AG08396 (cell line): ENCODE measurements at places on chromosomes 2 and 18.

DNA sequence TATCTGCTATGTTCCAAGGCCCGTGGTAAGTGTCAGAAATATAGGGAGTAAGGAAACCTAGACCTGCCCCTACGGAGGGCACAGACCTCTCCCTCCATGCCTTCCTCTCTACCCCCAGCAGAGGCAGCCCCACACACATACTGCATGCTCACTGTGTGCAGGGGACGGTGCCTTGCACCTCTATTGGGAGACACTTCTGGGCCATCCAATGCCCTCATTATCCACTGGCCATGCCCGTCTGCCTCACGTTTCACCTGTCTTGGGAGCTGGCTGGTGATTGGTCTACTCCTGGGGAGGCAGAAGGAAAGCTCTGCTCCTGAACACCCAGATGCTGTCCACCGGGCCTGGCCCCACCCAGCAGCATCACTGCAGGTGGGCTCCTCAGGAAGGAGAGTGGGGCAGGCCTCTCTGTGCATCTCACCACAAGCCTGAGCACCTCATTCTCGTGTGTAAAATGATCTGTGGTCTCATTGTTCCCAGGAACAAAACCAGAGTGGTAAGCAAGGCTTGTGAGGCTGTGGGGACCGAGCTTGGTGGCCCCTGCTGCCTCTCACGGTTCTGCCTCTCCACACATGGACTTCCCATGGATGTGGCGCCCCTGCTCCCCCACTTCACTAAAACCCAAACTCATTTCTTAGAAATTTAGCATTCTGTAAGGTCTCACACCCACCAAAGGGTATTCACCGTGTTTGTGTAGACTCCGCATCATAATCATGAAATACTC lies 312.5 kb upstream of the HS6ST1 start:
- no peak for DNase-seq

DNA sequence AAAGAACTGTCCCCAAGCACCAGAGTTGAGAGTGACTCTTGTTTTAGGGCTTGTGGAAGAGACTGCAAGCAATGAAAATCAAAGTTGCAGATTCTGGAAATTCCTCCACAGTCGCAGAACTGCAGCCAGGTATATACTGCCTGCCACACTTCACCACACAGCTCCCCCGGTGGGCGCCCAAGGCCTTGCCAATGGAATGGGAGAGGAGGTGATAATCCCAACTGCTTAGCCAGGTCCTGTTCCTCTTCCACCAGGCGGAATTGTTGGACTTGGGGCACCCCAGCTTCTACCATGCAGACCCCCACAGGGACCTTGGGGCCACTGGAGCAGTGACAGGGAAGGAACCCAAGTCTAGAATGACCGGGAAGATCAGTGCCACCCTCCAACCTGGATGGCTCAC lies 4.8 kb upstream of the PDIA6 start:
- DNase-seq = no peak

GRCh38 chr2:213306316-213306942 lies 22.2 kb downstream of the SPAG16 start:
- DNase-seq = peak; percentile 8

- DNase-seq = no peak
These were observed 19.7 kb downstream of the ILKAP start for GRCh38 chr2:238183821-238184220.

DNA sequence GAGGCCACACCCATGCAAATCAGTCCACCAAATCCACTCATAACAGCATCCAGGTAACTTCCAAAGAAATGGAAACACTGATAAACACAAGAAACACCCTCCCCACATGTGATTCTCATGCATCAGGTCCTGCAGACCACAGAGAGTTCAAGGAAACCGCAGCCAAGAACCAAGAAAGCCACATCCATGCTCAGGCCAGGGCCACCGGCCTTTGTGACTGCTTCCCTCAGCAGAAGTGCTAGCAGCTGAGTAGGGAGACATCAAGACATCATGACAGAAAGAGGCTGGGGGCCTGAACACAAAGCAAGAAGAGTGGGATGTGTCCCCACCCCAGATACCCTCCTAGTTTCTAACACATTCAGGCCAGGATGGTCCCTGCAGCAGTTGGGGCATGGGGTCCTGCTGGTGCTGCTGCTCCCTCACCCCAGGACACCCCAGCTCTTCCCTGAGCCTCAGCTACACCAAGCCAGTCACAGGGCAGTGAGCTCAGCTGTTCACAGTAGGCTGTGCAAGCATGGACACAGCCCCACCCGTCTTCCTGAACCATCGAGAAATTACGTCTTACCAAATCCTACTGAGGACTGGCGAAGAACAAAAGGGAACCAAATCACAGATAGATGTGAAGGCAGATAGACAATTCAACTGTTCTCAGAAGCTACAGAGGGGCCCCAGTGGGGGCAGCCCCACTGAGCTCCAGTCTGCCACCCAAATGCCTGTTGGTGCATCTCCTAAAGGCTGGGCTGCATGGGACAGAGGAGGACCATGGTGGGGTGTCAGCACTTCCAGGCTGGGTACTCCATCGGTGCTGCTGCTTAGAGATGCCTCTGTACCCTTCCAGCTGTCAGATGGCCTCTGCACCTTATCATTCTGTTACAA lies 60.9 kb downstream of the HDAC4 start:
- no peak for DNase-seq

GRCh38 chr2:176142281-176142680 lies 9.1 kb upstream of the HOXD4 start:
- no peak for DNase-seq

- DNase-seq = no peak
These were observed 224.1 kb downstream of the PHLPP1 start for GRCh38 chr18:62939433-62939832.

DNA sequence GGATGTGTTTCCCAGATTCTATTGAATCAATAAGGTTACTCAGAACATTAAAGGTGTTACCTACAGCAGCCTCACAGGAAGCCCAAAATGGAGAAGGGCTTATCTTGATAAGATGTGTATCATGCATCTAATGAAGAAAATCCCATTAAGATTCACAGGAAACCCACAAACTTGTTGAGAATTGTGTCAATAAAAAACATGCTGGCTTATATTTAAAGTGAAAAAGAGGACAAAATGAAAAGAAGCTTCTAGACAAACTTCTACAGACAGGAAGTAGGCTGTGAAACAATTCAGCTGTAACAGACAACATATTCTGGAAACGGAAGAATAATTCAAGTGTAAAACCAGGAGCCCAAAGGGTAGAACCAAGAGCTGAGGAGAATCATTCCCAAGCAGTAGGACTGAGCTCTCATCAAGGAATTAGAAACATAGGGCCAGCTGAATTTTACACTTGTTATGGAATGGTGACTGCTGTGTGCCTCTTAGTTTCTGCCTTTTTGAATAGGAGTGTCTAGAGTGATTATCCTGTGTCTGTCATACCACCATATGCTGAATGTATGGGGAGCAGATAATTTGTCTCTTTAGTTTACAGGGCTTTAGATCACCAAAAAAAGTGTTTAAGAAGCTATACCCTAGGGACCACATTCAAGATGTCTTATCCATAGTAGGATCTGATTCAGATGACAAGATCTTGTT lies 9.6 kb downstream of the IMMT start:
- DNase-seq = no peak

DNA sequence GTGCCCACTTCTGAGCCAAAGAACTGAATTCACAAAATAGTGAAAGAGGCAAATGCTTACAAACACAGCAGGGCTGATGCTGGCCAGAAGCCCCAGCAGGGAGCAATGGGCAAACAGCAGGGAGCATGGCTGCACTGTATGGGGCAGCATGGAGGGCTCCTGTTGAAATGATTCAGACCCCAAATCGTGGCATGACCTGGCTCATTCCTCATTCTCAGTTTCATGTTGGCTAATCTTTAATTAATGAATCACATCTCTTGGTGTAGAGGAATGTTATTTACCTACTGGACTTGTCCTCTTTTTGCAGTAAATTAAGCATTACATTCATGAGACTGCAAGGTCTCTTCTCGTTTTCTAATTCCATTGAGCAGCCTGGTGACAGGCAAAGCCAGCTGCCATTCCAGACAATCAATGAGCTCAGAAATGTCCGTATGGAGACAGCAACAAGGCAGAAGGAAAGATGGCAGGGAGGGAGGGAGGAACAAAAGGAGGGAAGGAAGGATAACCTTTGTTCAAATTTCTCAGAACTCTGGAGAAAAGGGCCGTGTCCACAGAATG lies 84.9 kb upstream of the ST8SIA3 start:
- DNase-seq = no peak

DNA sequence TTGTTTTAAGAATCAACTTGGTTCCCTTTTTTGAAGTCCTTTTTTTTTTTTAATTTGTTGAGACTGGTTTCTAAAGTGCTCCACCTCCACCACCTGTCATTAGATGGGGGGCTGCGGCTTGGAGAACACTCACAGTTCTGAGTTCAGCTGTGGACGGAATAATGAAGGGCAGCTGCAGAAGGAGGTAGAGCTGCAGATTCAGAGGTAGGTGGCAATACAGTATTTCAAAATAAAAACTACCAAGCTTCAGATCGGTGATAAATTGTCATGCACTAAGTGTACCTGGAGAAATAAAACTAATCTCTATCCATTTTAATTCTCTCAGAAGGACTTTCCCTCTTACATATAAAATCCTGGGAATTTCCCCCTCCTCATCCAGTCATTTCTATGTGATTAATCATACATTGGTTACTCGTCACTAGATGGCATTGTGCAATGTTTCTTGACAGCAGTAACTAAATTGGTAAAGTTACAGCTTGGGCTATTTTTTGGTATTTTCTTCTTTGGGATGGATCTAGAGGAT lies 81.1 kb upstream of the SLC39A10 start:
- DNase-seq = peak; percentile 71

GRCh38 chr2:230930928-230931555 lies 6.0 kb upstream of the GPR55 start:
- DNase-seq = no peak

- DNase-seq = no peak
These were observed 6.5 kb upstream of the LGALSL start for GRCh38 chr2:64447317-64448040.

DNA sequence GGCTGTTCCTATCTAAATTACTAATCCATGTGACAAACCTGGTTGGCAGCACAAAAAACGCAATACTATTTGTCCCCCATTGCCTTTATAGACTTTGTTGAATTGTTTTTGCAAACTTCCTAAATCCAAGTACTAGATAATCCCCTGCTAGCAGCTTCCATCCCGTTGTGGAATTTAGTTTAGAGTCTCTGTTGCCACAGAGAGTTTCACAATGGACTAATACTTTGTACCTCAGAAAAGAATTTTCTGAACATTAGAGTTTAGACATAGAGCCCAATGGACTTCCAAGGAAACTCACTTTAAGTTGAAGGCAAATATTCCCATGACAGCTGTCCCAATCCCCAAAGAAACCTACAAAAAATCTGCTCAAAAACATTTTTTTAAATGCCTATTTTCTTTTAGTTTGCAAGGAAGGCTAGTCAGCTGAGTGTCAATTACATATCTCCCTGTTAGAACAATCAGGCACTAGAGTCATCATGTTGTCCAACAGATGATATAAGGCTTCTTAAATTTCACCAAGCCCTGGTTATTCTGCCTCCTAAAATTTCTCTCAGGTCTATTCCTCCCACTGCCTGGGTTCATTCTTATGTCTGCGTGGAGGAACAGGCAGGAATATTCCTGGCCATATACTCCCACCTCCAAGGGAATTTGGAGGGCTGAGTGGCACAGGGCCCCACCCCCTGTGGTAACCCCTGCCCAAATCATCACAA lies 27.2 kb downstream of the RNF152 start:
- peak; percentile 26 for DNase-seq

DNA sequence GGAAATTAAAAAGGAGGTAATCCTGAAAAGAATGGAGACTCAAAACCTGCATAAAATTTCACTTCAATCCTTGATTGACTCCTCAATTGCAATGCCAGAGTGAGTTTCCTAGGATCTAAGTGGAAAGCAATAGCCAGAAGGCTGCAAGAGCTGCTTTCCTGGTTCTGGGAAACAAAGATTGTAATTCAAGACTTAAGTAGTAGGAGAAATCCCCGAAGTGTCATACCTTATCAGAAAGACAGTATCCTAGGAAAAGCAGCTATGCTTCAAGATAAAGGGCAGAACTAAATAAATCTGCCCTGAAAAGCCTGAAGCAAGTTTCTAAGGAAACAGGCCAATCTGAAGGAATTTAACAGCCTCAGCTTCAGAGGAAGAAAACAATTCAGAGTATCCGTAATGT lies 390.2 kb downstream of the DSC3 start:
- DNase-seq = no peak

DNA sequence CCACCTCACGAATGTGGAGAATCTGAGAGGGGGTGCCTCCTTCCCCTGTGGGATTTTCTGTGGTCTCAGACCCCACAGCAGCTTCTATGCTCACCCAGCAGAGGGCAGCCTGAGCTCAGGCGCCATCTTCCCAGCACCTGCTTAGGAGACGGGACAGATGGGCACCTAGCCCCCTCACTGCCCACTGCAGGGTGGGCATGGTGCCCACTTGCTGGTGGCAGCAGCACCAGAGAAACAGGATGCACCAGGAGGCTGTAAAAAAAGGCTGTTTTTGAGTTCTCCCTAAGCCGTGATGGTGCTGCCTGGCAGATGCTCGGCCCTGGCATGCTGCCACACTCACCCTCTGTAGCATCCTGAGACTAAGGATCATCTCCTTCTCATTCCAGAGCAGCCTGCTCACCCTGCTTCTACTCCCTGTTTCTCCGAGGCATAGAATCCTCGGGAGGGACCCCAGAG lies 19.1 kb upstream of the SLC20A1 start:
- DNase-seq = peak; percentile 57

- DNase-seq = no peak
These were observed 67.1 kb downstream of the RAB31 start for GRCh38 chr18:9775178-9775577.

DNA sequence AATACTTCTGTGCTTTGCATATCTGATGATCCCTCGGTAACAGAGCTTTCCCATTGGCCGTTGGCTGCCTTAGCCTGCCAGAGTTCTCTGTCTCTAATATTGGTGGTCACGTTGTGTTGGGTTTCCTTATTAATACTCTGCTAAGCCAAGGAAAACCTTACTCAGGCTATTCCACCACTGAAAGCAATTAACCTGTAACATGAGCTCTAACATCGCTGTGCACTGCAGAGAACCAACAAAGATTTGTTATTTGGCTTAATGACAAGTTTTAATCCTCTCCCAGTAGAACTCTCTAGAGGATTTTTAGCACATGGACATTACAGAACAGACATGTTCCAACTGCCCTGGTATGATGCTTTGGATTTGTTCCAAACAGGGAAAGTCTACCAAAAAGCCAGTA lies 825.9 kb upstream of the POU3F3 start:
- no peak for DNase-seq

DNA sequence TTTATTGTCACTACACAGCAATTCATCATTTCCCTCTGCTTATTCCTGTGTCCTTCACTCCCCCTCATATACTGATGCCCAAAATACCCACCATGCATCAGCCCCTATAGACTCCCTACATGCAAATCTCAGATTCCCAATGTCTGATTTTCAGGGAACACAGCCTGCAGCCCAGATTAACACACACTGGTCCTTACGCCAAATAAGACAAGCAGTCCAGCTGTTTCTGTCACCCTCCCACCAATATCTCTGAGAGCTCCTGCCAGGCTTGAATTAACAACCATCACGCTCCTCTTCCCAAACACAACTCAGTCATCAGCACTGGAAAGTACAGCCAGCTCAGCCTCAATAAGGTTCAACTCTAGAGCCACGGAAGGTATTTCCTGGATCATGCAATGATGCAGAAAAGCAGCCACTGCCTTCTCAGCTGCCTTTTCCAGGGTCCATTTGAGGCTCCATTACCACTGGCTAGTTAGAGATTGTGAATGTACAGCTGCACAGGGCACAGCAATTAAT lies 39.0 kb upstream of the SLC35F5 start:
- no peak for DNase-seq
